ENCODE measurements at places on chromosomes 11 and 22. TPM values are rescaled to one million over a fixed set of nuclear protein-coding genes. Genes with fewer than 3 reads are reported as not detected.
A peak's percentile ranks its signal among the peaks of the same experiment; 100 is the strongest.

GRCh38 chr11:121483805-121484480, 31.2 kb upstream of the SORL1-AS1 start:
- no peak for DNase-seq

- DNase-seq, result peak; percentile 74
Observed at GRCh38 chr11:64894070-64894811, 15.8 kb upstream of the EHD1 start.

DNA sequence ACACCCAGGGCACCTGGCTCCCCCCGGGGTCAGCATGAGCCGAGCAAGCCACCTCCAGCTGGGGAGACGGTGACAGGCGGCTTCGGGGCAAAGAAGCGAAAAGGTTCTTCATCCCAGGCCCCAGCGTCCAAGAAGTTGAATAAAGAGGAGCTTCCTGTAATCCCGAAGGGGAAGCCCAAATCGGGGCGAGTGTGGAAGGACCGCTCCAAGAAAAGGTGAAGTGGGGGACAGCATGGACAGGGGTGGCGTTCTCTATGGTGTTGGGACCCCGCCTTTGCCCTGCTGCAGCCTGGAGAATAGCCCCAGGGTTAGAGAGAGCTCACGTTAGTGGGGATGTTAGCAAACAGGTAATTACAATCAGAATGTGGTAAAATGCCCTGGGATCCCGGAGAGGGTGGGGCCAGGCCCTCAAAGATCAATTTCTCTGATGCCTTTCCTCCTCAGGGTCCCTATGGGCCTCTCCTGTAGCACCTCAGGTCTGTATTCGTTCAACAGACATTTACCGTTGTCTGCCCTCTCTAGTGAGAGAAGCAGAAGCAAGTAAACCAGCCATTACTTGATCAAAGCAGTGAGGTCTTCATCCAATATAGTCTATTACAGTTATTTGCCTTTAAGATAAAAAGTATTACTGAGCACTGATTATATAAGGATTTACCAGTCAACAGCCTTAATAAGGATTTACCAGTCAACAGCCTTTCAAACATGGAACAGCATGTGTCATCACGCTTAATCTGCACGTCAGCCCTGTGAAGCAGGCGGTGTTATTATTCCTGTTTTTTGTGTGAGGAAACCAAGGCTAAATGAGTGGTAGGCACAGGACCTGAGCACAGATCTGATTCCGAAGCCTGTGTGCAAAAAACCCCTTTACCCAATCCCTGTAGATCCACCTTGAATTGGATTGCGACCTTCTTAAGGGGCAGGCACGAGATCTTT, 1.0 kb downstream of the CCDC86 start:
- DNase-seq, result no peak

DNA sequence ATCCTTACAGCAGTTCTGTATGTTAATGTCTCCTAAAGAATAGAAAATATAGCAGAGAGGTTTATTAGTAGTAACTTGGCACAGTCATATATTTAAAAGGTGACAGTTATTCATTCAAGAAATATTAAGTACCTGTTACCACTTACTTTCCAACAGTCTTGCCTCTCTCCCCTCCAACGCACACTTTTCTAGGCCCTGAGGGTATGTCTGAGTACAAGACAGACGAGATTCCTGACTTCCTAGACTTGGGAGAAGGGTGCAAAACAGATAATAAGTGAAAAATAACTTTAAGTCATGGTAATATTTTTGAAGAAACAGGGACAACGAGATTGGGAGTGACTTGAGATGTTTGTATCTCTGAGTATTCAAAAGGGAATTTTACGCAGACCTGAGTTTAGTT, 1.6 kb downstream of the EIF3L start:
- DNase-seq, result no peak

DNA sequence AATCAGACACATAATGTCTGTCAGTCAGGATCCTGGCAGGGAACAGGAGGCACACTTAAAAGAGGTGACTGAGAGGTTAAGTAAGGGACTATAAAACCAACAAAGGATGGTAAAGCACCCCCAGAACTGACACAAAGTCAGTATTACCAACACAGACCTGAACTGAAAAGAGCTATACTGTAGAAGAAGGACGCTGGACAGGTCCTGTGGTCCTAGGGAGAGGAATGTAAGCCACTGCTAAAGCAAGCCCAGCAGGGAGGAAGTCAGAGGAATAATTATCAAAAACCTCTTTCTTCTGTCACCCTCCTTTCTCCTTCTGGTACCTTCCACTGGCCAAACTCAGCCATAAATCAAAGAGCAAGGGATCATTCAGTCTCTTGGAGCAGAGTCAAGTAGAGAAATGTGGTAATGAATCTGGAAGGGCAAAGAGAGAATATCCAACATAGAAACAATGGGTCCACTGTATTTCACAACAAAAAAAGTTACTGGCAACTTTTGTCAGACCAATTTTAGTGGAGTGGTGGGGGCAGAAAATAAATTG, 33.4 kb upstream of the ANGPTL5 start:
- DNase-seq, result no peak

Gene CCDC89
- 5.1 TPM for total RNA-seq

GRCh38 chr22:23110922-23111527, 30.8 kb downstream of the RSPH14 start:
- no peak for DNase-seq

GRCh38 chr11:14676068-14676467, 32.5 kb downstream of the PDE3B start:
- no peak for DNase-seq

- no peak for DNase-seq
Observed at GRCh38 chr11:88644724-88645123, 307.2 kb upstream of the CTSC start.

DNA sequence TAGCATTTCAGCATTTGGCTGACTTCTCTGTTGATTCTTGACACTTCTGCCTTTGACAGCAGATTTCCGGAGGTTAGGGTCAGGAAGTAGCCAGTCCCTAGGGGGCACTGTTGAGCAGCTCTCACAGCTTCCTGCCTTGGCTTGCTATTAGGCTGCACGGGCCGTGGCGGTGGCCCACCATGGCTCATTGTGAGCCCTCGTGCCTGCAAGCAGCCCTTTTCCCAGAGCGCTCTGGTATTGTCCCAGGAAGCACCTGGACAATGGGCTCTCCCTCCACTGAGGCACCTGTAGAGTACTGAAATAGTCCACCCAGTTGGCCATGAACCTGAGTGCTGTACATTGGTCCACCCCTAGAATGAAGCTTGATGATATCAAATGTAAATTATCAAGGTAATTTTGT, 100.2 kb upstream of the GAL start:
- peak; percentile 41 for DNase-seq

Gene RTN4R
- total RNA-seq, result 5.5 TPM

All from ovary (tissue), 10 donors.